ENCODE measurements at places on chromosomes 11 and 22.

- H3K36me3 ChIP-seq, result no peaks in the 10 kb centered on the region
- DNase-seq, result no peak
- H3K27me3 ChIP-seq, result no peaks in the 10 kb centered on the region
- peak overlapping the region; percentile 95 for H3K27ac ChIP-seq
These were observed 45.7 kb upstream of the SHANK2 start for GRCh38 chr11:71298016-71298550.

DNA sequence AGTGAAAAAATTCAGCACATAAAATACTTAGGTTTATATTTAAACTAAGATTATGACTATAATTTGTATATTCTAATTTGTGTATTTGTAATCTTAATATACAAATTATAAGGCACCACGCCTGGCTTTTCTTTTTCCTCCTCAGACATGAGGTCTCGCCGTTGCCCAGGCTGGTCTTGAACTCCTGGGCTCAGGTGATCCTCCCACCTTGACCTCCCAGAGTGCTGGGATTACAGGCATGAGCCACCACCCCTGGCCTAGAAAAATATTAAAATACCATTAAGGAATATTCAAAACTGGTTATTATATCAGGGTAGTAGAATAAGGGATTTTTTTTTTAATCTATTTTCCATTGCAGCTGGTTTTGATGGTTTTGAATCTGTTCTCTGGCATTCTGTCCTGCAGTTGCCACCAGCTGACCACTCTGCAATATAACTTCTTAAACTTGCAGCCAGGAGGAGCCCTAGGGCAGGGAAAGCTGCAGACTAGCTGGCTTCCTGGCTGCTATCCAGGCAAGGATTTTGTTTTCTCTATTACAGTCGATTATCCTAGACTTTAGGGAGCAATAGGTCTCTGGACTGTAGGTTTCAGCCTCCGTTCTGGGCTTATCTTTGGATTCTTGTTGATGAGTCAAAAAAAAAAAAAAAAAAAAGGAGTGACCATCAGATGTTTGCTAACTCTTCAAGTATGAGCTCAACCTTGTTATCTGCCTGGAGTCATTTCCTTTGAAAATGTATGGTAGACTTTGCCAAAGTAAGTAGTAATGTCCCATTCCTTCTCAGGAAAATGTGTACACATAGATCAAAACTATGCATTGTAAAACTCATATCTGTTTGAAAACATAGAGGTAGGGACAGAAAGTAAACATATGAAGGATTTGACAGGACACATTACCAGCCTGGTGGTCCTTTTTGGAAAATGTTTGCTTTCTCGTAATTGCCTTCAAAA is 13.2 kb downstream of the POLA2 start:
- no peaks in the 10 kb centered on the region for H3K27me3 ChIP-seq
- H3K4me1 ChIP-seq, result peaks cover 12% of the 10 kb centered on the region
- H3K4me3 ChIP-seq, result no peak overlapping the region
- peak overlapping the region; percentile 67 for H3K27ac ChIP-seq
- peak; percentile 96 for DNase-seq

DNA sequence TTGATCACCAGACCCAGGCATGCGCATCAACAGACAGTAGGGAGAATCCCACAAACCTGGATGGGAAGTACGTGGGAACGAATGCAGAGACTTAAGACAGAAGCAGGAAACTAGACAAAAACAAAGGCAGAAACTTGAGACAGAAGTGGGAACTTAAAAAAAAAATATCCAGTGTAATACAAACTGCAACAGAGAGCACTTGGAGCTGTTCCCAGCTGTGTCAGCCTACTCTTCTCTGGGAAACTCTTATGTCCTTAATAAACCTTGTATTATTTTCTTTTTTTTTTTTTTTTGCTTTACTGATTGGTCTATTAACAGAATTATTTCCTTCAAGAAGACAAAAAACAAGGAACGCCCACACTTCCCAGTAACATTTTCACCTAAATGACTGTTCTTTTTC is 1818.1 kb upstream of the RAG2 start:
- peak; percentile 34 for DNase-seq
- H3K27ac ChIP-seq, result no peak overlapping the region
- H3K27me3 ChIP-seq, result no peaks in the 10 kb centered on the region
- no peaks in the 10 kb centered on the region for H3K36me3 ChIP-seq

- no peak for DNase-seq
- H3K27me3 ChIP-seq, result no peaks in the 10 kb centered on the region
- peak overlapping the region; percentile 74 for H3K27ac ChIP-seq
- peak overlapping the region; percentile 65 for H3K4me3 ChIP-seq
- no peaks in the 10 kb centered on the region for H3K36me3 ChIP-seq
- H3K4me1 ChIP-seq, result peaks cover 24% of the 10 kb centered on the region
These were observed 159.9 kb upstream of the GRK3 start for GRCh38 chr22:25404556-25404927.

DNA sequence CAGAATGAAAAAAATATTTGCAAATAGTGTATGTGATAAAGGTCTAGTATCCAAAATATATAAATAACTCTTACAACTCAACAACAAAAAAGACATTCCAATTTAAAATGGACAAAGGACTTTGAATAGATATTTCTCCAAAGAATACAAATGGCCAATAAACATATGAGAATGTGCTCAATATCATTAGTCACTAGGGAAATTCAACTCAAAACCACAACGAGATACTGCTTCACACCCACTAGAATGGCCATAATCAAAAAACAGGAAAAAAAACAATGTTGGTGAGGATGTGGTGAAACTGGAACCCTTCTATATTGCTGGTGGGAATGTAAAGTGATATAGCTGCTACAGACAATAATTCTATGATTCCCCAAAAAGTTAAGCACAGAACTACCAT is 38.6 kb upstream of the RPS13 start:
- no peak for DNase-seq
- H3K4me1 ChIP-seq, result no peaks in the 10 kb centered on the region
- no peak overlapping the region for H3K27ac ChIP-seq
- H3K4me3 ChIP-seq, result no peak overlapping the region
- H3K27me3 ChIP-seq, result no peaks in the 10 kb centered on the region
- H3K36me3 ChIP-seq, result peaks cover 1% of the 10 kb centered on the region

GRCh38 chr11:43723617-43724016 is 43.1 kb downstream of the HSD17B12 start:
- no peak overlapping the region for H3K4me3 ChIP-seq
- no peaks in the 10 kb centered on the region for H3K36me3 ChIP-seq
- DNase-seq, result no peak

DNA sequence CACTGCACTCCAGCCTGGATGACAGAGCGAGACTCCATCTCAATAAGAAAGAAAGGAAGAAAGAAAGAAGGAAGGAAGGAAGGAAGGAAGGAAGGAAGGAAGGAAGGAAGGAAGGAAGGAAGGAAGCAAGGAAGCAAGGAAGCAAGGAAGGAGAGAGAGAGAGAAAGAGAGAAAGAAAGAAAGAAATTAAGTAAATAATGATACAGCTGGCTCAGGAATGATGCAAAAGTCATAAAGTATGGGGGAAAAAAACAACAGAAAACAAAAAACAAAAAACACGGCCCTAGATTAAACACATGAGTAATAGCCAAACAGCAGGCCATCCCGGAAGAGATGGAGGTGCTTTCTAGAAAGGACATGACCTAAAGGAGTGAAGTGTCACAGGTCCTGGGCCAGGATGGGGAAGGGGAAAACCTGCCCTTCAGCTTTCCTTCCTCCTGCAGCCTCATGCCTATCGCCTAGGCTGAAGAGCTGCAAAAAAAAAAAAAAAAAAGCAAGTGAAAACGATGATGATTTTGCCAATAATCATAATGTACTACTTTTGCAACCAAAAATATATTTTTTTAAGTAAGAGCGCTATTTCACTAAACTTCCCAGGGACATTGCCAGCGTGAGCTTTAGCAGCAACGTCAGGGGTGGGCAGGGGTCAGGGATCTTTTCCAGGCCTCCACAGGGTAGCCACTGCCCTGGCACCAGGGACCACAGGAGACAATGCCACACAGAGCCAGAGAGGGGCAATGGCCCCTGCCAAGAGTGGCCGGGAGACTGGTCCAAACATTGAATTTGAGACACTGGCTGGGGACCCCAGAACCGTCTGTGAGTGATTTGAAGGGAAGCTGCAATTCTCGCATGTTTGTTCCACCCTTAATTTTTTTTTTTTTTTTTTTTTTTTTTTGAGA is 28.2 kb upstream of the TMPRSS4 start:
- H3K27ac ChIP-seq, result no peak overlapping the region
- H3K36me3 ChIP-seq, result no peaks in the 10 kb centered on the region
- no peak overlapping the region for H3K4me3 ChIP-seq

DNA sequence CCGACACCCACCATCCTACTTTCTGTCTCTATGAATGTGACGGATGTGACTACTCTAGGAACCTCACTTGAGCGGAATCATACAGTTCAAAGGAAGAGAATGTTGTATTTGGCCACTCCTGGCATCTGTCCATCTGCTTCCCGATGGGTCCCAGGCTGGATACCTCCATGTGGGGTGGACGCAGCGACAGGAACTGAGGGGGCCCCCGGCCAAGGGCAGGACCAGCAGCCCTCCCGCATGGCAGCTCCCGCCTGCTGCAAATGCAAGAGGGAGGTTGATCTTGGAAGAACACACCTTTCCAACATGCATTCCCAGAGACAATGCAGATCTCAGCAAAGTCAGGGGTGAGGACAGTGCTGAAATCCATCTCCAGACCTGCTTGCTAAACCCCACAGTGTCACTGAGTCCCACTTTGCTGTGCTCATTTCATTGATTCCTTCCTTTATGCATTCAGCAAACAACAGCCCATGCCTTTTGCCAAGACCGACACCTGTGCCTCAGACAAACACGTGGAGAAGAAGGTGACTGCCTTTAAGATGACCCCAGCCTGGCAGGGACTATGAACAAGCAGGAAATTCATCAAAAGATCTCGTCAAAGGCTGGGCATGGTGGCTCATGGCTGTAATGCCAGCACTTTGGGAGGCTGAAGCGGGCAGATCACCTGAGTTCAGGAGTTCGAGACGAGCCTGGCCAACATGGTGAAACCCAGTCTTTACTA is 246.2 kb downstream of the CTTN start:
- H3K27ac ChIP-seq, result no peak overlapping the region
- DNase-seq, result no peak
- H3K36me3 ChIP-seq, result no peaks in the 10 kb centered on the region
- H3K4me1 ChIP-seq, result no peaks in the 10 kb centered on the region

DNA sequence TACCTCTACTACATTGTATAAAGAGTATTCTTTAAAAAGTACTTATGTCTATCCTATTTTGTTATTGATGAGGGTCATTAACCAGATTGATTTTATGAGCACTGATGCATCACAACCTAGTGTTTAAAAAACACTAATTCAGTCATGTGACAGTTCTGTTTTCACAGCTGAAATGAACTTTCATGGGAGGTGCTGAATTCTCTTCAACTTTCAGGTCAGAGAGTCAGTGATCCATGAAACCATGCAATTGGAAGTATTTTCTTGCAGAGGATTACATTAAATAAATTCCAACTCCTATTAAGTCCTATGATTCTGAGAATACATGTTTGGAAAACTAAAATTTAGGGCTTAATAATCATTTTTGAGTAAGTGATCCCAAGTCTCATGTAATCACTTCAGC is 889.4 kb downstream of the KCNA4 start:
- H3K36me3 ChIP-seq, result no peaks in the 10 kb centered on the region
- no peak for DNase-seq
- H3K27ac ChIP-seq, result no peak overlapping the region
- H3K4me3 ChIP-seq, result no peak overlapping the region

DNA sequence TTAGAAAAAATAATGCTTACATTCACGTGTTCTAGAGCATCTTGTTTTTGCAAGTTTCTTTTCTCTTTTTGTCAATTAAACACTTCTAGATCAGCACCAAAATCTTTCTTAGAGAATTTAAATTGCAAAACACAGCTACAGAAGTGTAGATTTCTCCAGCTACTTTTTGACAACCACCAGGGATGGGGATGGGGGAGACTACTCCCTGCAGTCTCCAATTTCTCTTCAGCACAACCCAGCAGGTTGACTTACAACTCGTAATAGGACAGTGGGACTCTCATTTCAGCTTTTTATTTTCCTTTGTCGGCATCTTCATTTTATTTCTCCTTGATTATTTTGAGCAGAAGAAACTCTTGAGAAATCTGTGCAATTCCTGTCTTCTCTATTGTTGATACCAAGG is 441.2 kb downstream of the LRRC4C start:
- no peak overlapping the region for H3K27ac ChIP-seq
- H3K4me3 ChIP-seq, result no peak overlapping the region
- no peaks in the 10 kb centered on the region for H3K36me3 ChIP-seq
- no peak for DNase-seq

DNA sequence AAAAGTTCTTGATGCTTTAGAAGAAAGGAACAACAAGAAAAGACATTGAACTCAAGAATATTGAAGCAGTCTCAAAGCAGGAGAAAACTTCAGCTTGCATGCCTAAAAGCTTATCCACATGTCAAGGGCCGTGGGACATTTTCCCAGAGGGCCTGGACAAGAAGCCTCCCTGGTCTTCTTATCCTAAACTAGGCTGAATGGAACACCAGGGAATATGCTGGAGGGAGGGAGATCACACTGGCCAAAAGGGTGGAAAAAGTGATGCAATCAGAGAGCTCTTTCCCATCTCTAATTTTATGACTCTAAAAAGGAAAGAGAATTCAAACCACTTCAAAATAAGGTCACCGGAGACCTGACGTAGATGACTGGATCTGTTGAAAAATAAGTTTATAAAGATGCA is 107.2 kb downstream of the MPPED2 start:
- H3K4me3 ChIP-seq, result no peak overlapping the region
- no peak for DNase-seq
- H3K27ac ChIP-seq, result no peak overlapping the region
- no peaks in the 10 kb centered on the region for H3K36me3 ChIP-seq
- no peaks in the 10 kb centered on the region for H3K4me1 ChIP-seq

DNA sequence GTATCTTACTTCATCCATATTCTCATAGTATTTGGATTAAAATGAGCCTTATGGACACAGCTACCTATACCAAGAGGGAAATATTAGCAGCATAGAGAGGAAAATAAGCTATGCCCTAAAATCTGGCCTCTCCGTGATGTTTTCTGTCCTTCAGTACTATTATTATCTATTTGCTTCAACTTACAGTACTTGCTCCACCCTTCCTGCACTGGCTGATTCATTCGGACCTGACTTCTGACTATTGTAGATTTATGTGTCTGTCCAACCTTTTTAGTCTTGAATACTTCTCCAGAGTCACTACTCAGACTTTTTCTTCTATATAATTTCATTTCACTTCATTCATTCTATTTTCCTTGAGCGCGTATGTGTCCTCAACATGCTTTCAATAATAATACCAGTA is 45.1 kb upstream of the SESN3 start:
- H3K27me3 ChIP-seq, result no peaks in the 10 kb centered on the region
- H3K27ac ChIP-seq, result no peak overlapping the region
- no peaks in the 10 kb centered on the region for H3K36me3 ChIP-seq
- H3K4me1 ChIP-seq, result no peaks in the 10 kb centered on the region
- DNase-seq, result no peak

GRCh38 chr11:43360361-43361032 is 1.8 kb downstream of the TTC17 start:
- H3K27me3 ChIP-seq, result no peaks in the 10 kb centered on the region
- H3K27ac ChIP-seq, result no peak overlapping the region
- no peaks in the 10 kb centered on the region for H3K4me1 ChIP-seq
- H3K36me3 ChIP-seq, result no peaks in the 10 kb centered on the region

GRCh38 chr11:107413352-107413751 is 44.3 kb downstream of the CWF19L2 start:
- no peak for DNase-seq
- no peaks in the 10 kb centered on the region for H3K36me3 ChIP-seq
- H3K4me1 ChIP-seq, result no peaks in the 10 kb centered on the region
